Endothelial cell (in vitro differentiated cells): ENCODE measurements at places on chromosomes 16 and 17. TPM values are rescaled to one million over a fixed set of nuclear protein-coding genes. Genes with fewer than 3 reads are reported as not detected.

- H3K27ac ChIP-seq, result no peak overlapping the region
- H3K4me3 ChIP-seq, result no peak overlapping the region
- DNase-seq, result no peak
- H3K36me3 ChIP-seq, result no peaks in the 10 kb centered on the region
- H3K27me3 ChIP-seq, result no peaks in the 10 kb centered on the region
These were observed 321.2 kb upstream of the SOX9 start for GRCh38 chr17:71799657-71800056.

NPW gene
- total RNA-seq, result 0.82 TPM

KCNJ2 gene
- total RNA-seq, result 29.4 TPM

ABCA9 gene
- total RNA-seq, result 0.23 TPM

DNA sequence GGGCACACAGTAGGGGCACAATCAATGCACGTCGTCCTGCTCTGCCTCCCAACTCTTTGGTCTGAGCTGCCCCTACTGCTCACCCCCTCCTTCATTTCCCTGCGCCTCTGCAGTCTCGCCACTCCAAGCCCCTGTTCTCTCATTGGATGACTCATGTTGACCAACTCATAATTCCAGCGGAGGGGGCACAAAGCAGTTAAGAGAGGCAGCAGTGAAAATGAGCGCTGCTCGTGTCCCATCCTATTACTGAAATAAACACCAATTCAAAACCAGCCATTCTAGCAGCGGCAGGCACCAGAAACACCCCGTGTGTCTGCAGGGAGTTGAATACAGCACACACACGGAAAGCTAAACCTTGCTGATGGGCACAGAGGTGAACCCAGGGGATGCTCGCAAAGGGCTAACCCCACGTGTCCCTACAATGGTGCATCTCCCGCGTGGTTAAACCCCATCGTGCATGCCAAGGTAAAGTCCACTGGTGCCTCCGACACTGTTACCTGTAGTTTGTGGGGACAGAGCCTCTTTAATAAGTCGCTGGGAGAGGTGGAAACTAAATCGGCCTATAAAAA is 310.4 kb downstream of the XYLT1 start:
- H3K4me3 ChIP-seq, result no peak overlapping the region
- no peak for DNase-seq
- H3K27ac ChIP-seq, result no peak overlapping the region
- H3K27me3 ChIP-seq, result no peaks in the 10 kb centered on the region
- peaks cover 10% of the 10 kb centered on the region for H3K4me1 ChIP-seq

DNA sequence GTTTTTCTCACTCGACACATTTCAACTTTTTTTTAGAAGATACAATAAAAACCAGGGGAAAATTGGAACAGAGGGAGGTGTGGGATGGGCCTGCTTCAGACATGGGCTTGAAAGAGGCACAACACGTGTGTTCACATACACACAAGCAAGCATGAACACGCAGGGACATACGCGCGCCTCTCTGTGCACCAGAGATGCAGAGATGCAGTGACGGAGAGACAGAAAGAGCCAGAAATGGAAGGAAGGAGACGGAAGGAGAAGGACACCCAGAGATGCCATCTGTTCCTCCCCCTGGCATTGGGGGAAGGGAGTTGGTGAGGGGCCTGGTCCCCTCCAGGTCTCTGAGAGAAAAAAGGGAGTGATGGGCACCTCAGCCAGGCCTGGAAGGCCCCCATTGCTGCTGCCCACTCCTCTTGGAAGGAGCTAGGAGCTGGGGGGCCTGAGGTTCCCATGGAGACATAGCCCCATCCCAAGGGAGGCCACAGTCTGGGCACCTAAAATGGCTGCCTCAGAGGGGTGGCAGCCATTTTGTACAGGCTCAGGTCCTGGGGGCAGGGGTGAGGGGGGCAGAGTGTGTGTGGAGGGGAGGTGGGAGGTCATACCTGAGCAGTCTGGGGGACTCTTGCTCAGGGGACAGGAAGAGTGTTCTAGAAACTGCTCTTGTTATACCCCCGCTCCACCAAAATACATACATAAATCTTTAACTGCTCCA is 3.8 kb upstream of the NEUROD2 start:
- no peak for DNase-seq
- no peak overlapping the region for H3K27ac ChIP-seq
- no peak overlapping the region for H3K4me3 ChIP-seq
- H3K36me3 ChIP-seq, result peaks cover 3% of the 10 kb centered on the region
